ENCODE measurements at places on chromosomes 6 and 20.

- DNase-seq = no peak
These were observed 14.6 kb downstream of the EDN3 start for GRCh38 chr20:59314997-59315396.

DNA sequence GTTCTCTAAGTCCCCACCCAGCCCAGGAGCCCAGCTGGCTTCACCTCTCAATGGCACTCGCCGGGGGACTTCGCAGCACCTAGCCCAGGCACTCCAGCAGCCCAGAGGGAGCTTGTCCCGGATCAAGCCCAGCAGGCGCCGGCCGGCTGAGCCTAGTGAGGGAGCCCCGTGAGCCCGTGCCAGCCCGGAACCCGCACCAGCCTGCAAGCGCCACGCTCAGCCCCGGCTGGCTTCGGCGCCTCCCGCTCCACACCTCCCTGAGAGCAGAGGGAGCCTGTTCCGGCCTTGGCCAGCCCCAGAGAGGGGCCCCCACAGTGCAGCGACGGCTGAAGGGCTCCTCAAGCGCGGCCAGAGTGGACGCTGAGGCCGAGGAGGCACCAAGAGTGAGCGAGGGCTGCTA is 27.1 kb upstream of the PPP1R14C start:
- DNase-seq = no peak

DNA sequence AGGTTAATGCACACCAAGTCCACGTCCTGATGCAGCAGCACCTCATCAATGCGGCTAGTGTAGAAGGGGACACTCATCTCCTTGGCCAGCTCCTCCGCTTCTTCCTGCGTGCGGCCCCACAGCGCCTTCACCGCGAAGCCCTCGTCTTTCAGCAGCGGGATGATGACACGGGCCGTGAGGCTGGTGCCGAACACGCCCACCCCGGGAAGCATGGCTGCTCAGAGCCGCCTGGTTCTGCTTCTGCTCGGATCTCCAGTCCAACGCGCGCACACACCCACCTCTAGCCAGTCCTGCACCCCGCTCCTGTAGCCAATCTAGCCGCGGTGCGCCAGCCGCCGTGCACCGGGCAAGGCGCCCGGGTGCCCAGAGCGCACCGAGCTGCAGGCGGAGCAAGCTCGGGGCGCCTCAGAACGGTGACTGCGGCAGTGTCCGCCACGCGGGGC is 700 bp downstream of the GFOD1 start:
- DNase-seq = peak; percentile 59

- no peak for DNase-seq
These were observed 6.4 kb downstream of the SYNJ2 start for GRCh38 chr6:157987788-157988699.

All from stimulated activated CD4-positive, alpha-beta T cell treated with anti-CD3 and anti-CD28 coated beads, Interleukin-12 subunit alpha, Interleukin-12 subunit beta, amount 100 ng/mL, for 4 hours (primary cell).